ENCODE measurements at places on chromosomes 1 and 21. TPM values are rescaled to one million over a fixed set of nuclear protein-coding genes. Genes with fewer than 3 reads are reported as not detected.

Gene ATAD3C
- total RNA-seq, result 1.6 TPM

Gene DARS2
- total RNA-seq, result 12.9 TPM

Gene C1orf141
- not detected for total RNA-seq

Gene PPP1R15B
- total RNA-seq, result 28.8 TPM

Gene TMEM200B
- 8.8 TPM for total RNA-seq

Gene IGSF8
- total RNA-seq, result 31.2 TPM

Gene ABL2
- 25.4 TPM for total RNA-seq

Measured in mesangial cell (primary cell).